Transverse colon (tissue), 4 donors: ENCODE measurements at places on chromosomes 5 and 9. TPM values are rescaled to one million over a fixed set of nuclear protein-coding genes. Genes with fewer than 3 reads are reported as not detected.

DNA sequence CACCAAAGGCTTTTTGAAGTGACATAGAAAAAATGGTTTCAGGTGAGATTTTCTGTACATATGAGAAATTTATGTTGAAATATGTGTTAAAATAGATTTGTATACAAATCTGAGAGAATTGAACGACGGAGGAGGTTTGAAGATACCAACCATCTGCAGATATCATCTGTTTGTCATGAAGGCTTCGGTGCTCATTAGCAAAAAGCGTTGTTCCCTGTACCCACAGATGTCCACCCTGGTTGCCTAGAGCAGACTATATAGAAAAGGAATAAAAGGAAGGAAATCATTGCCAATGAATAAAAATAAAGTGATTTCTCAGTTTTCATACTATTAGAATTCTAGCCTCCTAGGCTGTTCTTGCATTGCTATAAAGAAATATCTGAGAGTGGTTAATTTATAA lies 2262.8 kb upstream of the ACO1 start:
- H3K4me3 ChIP-seq = no peak overlapping the region
- no peak overlapping the region for H3K27ac ChIP-seq
- no peak for DNase-seq
- H3K27me3 ChIP-seq = no peaks in the 10 kb centered on the region

DNA sequence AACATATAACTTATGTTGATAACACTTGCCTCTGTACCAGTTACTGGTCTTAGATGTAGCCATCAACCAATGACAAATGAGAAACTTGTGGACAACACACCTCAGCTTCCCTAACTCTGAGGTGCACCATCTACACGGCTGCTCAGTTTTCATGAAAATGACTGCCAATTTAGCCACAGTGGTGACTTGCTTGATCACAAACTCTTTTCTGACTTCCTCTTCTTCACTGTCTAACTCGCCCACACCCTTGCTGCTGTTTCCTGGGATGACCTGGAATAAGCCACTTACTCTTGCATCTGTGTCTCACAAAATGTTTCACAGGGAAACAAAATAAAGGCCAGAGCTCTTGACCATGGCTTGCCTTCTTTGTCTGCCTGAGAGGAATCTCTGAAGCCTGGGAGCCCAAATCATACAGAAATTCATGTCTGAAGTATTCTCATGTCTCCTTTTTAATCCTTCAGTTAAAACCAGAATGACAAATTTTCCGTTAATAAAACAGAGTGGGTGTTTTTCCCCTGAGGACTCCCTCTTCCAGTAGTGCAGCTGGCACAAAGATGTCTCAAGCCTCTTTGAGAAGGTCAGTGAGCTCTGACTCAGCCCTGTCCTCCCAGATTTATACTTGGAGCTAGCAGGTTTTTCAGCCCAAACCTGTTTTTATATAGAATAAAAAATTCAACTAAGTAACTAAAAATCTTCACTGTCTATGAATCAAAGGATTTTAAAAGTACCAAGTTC lies 126.5 kb upstream of the PAM start:
- no peaks in the 10 kb centered on the region for H3K36me3 ChIP-seq
- no peak for DNase-seq
- no peak overlapping the region for H3K4me3 ChIP-seq
- no peaks in the 10 kb centered on the region for H3K27me3 ChIP-seq

DNA sequence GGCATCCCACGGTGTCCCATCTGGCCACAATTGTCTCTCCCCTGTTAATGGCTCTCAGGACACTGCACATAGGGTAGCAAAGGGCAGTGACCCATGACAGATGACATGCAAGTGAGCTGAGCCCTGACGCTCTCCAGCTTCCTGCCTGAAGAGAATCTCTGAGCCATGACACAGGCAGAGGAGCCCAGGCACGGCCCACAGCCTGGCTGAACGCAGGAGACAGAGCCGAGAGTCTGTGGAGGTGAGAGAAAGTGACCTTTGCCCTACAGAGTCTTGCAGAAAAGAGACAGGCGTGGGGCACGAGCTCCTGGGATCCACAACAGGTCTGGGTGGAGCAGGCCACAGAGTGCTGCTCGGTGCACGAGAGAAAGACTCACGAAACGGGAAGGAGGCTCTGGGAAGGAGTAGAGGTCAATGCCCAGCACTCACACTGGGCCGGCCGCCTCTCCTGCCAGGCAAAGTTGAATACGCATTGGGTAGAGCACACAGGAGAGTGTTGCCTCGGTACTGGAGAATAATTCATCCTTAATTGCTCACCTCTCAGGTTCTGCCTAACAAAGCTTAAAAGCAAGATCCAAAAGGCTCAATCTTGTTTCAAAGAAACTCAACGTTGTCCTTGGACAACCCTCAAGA lies 90.3 kb downstream of the MRPL36 start:
- no peaks in the 10 kb centered on the region for H3K4me1 ChIP-seq
- no peaks in the 10 kb centered on the region for H3K36me3 ChIP-seq
- H3K27ac ChIP-seq = no peak overlapping the region
- H3K4me3 ChIP-seq = no peak overlapping the region
- DNase-seq = no peak
- peaks cover 24% of the 10 kb centered on the region for H3K27me3 ChIP-seq

- H3K4me1 ChIP-seq = no peaks in the 10 kb centered on the region
- no peak overlapping the region for H3K4me3 ChIP-seq
- H3K27ac ChIP-seq = no peak overlapping the region
- DNase-seq = no peak
- no peaks in the 10 kb centered on the region for H3K36me3 ChIP-seq
Measured at GRCh38 chr5:102040326-102040725, 255.8 kb downstream of the SLCO4C1 start.

DNA sequence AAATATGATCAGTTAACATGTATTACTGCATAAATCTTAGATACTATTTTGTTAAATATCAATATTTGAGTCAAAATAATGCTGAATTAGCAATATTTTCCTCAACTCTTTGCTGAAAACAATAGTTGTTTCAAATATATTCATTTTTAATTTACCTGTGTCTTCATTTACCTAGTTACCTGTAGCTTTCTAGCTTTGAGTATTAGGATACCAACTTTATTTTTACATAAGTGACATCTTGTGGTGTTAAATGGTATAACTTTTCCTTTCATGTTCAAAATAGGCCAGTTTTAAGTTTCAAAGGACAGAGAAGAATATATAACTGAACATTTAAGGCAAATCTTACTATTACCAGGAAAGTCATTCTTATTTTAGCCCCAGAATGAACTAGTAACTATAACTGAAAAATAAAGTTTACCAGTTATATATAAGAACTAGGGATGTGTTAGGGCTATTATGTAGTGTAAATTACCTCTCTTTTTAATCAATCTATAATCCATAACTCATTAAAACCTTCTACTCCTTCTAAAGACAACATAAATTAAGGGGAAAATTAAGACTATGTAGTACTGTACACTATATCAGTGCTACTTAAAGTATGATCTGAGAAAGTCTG lies 25.3 kb downstream of the AP3B1 start:
- no peak for DNase-seq
- H3K4me3 ChIP-seq = no peak overlapping the region
- no peaks in the 10 kb centered on the region for H3K4me1 ChIP-seq
- H3K36me3 ChIP-seq = peaks cover 21% of the 10 kb centered on the region
- H3K27ac ChIP-seq = no peak overlapping the region
- H3K27me3 ChIP-seq = no peaks in the 10 kb centered on the region

The LURAP1L gene
- 19.1 TPM for total RNA-seq
